ENCODE measurements at places on chromosomes 5 and 9.

- DNase-seq: no peak
Observed at GRCh38 chr9:132087438-132088030, 7.9 kb upstream of the MED27 start.

GRCh38 chr5:171397190-171397589, 9.5 kb downstream of the NPM1 start:
- DNase-seq: no peak

GRCh38 chr9:77438653-77439052, 209.5 kb downstream of the GNA14 start:
- DNase-seq: no peak

DNA sequence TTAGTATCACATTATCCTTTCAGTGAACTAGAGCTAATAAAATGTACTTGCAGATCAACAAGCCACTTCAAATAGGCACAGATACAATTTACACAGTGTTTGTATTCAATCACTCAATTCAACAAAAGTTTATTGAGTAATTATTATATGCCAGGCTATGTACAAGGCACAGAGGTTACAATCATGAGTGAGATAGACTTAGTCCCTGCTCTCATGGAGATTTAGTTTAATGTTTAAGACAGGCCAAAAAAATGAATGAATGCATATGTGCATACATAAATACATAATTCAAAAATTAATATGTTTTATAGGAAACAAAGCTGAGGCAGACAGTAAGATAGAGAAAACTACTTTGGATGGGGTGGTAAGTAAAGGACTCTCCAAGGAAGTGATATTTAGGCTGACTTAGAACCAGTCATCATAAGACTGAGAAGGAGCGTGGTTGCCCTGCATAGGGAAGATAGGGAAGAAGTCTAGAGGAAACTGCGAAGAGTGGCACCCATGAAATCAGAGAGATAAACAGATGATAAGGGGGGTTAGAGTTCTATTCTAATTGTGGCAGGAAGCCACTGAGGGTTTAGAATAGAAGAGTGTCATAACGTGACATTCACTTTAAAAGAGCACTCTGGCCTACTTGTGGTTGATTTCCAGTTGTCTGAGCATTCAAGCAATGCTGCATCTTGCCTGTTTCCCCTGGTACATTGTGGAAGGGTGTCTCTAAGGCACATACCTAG, 49.7 kb upstream of the GRAMD2B start:
- DNase-seq: no peak

DNA sequence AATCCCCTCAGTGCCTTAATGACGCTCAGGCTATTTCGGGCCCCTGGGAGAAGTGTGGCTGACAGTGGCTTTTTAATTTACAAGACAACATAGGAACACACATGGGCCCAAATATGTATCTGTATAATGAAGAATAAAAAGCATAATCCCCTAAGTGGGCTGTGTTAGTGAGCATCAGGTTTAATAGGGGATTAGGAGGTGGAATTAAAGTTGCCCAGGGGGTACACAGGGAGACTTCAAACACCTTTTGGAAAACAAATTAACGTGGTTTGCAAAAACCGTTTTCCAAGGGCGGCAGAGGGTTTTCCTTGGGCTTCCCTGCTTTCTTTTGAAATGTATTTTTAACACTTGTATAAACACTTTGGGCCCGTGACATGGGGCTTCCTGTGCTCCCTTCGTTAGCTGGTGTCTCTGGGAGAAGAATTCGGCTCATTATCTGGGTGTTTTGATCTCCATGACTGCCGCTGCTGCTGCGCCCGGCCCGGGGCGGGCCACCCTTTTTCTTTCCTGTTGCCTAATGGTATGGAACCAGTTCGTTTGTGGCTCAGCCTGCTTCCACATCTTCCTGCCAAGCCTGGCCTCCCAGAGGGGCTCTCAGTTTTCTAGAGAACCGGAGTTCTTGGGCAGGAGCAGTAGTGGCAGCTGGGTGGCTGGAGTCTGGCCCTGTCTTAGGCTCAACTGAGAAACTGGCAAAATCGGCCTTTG, 173.0 kb downstream of the MACROH2A1 start:
- no peak for DNase-seq

- no peak for DNase-seq
Observed at GRCh38 chr5:132754111-132754510, 6.9 kb downstream of the CCNI2 start.

DNA sequence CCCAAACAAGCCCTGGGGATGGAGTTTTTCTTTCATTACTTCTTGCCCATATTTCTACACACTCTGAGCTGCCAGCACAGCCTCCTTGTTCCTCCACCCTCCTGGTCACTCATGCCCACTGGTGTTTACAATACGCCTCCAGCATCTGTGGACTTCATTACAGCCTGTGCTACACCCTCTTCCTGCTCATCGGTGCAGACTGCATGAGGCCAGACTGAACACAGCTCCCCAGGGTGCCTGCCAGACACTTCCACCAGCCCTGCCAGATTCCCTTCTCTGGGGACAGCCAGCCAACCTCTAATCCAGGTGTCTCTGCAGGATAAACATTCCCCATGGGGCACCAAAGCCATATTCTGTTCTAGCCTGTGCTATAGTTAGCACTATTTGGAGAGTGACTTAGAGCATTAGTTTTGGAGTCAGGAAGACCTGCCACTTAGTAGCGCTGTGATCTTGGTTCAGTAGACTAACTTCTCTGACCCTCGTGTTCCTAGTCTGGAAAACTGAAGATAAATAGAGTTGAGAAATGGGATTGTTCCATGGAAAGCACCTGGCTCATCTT, 163.8 kb upstream of the KLF4 start:
- no peak for DNase-seq

GRCh38 chr9:11158063-11158462, 545.3 kb upstream of the PTPRD start:
- no peak for DNase-seq

DNA sequence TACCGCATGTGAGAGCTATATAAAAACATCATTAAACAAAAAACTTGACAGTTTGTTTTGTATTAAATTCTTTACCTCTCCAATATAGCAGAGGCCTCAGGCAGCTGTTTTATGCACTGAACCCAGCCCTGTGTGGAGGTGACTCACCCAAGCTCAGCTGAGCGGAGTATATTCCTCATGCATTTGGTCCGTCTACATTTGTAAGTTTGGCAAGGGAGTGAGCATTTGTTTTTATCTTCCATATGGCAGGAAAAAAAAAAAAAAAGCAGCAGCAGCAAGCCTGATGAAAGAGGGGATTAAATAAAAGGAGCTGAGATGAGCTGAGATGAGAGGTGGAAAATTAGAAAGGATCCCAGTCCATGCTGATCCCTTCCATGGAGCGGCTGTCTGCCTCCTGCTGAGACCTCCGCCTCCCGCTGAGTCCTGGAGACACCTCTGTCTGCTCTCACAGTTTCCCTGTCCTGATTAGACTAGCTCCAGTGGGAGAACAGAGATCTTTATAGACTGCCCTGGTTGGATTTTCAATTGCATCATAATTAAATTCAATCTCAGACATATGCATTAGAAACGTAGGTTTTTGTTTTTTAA, 112.0 kb upstream of the CTNND2 start:
- DNase-seq: no peak

DNA sequence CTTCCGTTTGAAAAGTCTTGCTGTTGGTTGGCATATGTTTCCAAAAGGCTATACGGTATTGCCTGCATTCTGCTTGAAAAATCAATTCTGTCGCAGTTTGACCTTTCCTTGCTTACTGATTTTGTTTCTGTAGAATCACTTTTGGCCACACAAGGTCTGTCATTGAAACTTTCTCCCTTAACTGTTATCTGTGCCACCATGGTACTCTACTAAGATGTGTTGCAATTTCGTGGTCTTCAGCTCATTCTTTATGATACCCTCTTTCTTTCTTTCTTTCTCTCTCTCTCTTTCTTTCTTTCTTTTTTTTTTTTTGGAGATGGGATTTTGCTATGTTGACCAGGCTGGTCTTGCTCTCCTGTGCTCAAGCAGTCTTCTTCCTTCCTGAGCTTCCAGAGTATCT, 4.5 kb downstream of the OSTF1 start:
- DNase-seq: no peak

- DNase-seq: no peak
Observed at GRCh38 chr5:148939676-148940075, 113.3 kb downstream of the ADRB2 start.

- DNase-seq: no peak
Observed at GRCh38 chr9:4423207-4423610, 67.1 kb upstream of the SLC1A1 start.

GRCh38 chr9:27340285-27340674, 43.3 kb upstream of the EQTN start:
- DNase-seq: no peak

DNA sequence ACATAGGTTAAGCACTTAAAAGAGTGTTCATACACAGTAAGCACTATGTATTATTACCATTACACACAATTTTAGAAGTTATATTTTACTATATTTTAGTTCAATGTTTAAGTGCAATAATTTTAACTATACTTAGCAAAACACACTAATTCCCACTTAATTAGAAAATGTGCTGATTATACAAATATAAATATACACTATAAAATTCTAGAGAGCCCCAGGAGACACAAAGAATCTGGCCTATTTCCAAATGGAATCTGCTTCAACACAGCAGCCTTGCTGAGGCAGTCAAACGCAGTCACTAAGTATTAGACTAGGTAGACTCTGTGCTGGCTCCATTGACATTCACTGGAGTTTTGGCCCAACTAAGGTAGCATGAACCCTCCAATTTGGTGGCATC, 160.9 kb downstream of the CETN3 start:
- DNase-seq: no peak

DNA sequence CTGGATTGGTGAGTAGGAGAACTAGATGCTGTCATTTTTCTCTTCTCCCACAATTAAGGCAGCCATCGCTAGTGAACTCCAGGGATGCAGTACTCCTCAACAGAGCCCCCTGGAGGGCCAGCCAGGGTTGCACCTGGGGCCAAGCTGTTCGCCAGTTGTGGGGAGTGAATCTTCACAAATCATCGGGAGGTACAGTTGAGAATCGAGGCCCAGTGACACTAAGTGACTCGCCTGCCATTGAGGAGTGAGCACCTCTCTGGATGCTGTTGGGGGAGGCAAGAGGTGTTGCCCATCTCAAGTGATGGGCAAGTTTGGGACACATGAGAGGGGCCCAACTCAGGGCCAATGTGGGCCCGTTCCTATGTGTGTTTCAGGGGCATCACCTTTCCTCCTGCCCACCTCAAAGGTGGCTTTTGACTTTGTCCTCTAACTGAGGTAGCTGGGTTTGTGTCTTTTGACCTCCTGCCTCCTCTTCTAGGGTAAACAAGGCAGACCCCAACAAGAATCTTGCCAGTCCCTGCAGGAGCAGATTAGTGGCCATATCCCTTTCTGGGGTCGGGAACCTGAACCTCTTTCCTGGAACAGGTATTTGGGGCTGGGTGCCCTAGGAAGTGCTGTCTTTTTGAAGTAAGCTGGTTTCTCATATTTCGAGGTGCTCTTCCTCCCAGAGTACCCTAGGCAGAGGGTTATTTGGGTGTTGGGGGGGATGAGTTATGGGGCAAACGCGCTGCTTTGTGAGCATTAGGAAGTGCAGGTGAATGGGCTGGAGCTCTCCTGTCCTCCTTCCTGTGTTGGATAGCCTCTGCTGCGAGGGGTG, 181.2 kb downstream of the MACROH2A1 start:
- no peak for DNase-seq

DNA sequence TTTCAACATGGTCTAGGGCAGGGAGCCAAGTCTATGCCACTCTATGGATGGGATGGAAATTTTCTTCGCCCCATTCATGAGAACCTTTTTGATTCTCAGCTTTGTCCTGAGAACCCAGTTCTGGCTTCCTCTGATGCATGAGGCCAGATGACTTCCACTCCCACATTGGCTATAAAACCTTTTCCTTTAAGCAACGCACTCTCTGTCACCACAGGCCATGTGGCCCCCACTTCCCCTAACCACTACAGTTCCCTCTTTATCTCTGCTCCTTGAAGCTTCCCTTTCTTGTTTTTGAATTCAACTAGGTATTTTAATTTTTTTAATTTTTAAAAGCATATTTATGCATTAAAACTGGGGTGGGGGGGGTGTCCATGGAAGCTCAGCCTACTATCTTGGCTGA, 401.3 kb downstream of the ENC1 start:
- DNase-seq: no peak

- DNase-seq: no peak
Observed at GRCh38 chr9:120555839-120556238, 24.1 kb downstream of the CDK5RAP2 start.

- no peak for DNase-seq
Observed at GRCh38 chr9:14989811-14990210, 79.6 kb upstream of the FREM1 start.

- DNase-seq: no peak
Observed at GRCh38 chr5:111299067-111299481, 74.9 kb downstream of the CAMK4 start.

GRCh38 chr5:107325866-107326265, 344.9 kb downstream of the EFNA5 start:
- DNase-seq: no peak

DNA sequence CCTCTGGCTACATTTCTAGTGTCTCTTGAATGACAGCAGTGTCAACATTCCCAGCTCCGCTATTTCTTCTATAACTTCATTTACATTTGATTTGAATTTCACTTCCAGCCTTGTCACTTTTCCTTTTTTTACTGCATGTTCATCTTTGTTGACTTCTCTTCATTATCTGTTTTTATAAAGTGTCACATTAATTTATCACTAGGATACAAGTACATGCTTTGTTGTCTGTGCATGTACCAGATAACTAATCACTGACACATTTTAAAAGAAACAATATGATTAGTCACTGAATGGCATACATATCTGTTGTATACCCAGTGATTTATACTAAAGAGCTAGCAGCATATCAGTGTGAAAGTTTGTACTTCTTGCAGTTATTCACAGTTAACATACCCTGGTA, 29.1 kb downstream of the ARSK start:
- DNase-seq: no peak

GRCh38 chr5:79183617-79184016, 52.3 kb upstream of the JMY start:
- no peak for DNase-seq

DNA sequence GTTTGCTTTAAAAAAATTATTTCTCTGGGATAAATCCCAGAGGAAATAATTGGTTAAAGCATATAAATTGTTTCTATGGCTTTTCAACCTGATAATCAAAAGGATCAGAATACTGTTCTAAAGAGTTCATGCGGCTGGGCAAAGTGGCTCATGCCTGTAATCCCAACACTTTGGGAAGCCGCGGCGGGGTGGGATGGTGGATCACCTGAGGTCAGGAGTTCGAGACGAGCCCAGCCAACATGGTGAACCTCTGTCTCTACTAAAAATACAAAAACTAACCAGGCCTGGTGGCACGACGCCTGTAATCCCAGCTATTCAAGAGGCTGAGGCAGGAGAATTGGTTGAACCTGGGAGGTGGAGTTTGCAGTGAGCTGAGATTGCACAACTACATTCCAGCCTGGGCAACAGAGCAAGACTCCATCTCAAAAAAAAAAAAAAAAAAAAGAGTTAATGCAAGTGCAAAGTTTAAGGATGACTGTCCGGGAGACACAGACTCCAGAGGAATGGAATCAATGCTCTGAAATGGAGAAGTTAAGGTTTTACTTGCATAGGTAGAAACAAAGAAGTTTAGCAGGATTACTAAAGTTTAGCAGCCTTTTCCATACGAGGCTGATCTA, 16.6 kb upstream of the GRHPR start:
- DNase-seq: no peak
